ENCODE measurements at places on chromosomes 12 and 14. TPM values are rescaled to one million over a fixed set of nuclear protein-coding genes. Genes with fewer than 3 reads are reported as not detected.

The CHGA gene
- polyA plus RNA-seq = 2.0 TPM

GRCh38 chr12:6548966-6549683 is 6.7 kb downstream of the IFFO1 start:
- no peak for DNase-seq

- no peak for DNase-seq
Measured at GRCh38 chr14:53408175-53408879, 255.2 kb upstream of the DDHD1 start.

- DNase-seq = no peak
Measured at GRCh38 chr12:91058786-91059185, 962 bp upstream of the KERA start.

DNA sequence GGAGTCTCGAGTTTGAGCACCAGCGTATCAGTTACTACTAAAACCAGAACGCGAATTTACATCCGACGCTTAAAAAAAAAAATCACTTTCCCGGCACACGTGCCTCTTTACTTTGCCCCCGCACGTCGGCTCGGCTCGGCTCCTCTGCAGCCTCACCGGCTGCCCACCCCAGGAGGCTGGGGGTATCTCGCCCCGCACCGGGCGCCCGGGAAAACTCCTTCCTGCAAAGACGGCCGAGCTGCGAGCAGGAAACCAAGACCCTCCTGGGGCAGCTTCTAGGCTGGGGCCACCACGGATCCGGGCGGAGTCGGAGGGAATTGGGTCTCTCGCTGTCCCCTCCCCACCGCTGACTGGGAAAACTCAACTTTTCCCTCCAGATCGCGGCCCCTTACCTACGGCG is 610 bp downstream of the VSIG10 start:
- DNase-seq = no peak

Measured in right renal pelvis (tissue), 4 donors.